ENCODE measurements at places on chromosomes 16 and 17. TPM values are rescaled to one million over a fixed set of nuclear protein-coding genes. Genes with fewer than 3 reads are reported as not detected.

DNA sequence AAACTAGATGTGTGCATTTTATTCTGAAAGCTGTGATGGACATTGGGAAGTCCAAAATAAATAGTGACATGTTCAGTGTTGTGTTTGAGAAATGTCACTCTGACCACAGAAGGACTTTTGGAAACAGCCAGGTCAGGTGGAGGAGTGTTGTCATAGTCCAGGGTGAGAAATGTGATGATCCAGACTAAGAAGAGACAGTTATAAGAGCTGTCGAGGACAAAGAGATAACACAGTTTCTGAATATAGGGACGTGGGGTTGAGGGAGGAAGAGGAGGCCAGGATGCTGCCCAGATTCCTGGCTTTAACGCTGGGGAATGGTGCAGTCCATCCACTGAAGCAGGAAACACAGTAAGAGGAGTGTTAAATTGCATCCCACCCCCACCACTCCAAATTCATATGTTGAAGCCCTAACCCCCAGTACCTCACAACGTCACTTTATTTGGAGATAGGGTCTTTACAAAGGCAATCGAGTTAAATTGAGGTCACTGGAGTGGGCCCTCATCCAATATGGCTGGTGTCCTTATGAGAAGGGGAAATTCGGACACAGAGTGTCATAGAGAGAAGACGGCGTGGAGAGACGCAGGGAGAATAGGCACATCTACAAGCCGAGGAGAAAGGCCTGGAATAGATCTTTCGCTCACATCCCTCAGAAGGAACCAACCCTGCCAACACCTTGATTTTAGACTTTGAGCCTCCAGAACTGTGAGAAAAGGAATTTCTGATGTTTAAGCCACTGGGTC, 71.3 kb downstream of the VAT1L start:
- no peak overlapping the region for H3K4me3 ChIP-seq
- no peak for DNase-seq
- no peak overlapping the region for H3K27ac ChIP-seq
- no peaks in the 10 kb centered on the region for H3K27me3 ChIP-seq

DNA sequence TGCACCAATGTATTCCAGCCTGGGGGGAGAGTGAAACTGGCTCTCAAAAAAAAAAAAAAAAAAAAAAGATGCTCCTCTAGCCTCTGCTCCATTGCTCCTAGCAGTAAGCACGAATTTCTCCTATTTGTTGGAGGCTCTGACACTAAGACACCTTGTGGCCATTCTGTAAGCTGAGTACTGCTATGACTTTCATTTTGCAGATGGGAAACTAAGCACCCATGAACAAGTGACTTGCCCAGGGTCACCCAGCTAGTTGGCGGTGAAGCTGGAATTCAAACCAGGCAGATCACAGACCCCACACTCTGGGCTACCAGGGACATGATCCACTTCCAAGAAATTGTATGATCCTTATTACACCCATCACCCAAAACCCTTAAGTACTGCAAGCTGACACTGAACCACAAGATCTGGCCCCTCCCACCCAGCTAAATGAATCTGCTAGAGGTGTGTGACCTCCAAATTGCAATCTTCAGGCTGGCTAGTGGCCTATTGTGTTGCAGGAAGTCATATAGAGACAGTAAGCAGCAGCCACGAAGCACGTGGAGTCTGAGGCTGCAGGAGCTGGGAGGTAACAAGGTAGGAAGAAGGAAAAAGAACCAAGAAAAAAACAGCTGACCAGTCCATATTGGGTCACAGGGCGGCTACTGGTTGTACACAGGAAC, 209.4 kb downstream of the XYLT1 start:
- no peaks in the 10 kb centered on the region for H3K36me3 ChIP-seq
- H3K27ac ChIP-seq, result no peak overlapping the region
- no peak overlapping the region for H3K4me3 ChIP-seq
- no peaks in the 10 kb centered on the region for H3K4me1 ChIP-seq
- no peak for DNase-seq

DNA sequence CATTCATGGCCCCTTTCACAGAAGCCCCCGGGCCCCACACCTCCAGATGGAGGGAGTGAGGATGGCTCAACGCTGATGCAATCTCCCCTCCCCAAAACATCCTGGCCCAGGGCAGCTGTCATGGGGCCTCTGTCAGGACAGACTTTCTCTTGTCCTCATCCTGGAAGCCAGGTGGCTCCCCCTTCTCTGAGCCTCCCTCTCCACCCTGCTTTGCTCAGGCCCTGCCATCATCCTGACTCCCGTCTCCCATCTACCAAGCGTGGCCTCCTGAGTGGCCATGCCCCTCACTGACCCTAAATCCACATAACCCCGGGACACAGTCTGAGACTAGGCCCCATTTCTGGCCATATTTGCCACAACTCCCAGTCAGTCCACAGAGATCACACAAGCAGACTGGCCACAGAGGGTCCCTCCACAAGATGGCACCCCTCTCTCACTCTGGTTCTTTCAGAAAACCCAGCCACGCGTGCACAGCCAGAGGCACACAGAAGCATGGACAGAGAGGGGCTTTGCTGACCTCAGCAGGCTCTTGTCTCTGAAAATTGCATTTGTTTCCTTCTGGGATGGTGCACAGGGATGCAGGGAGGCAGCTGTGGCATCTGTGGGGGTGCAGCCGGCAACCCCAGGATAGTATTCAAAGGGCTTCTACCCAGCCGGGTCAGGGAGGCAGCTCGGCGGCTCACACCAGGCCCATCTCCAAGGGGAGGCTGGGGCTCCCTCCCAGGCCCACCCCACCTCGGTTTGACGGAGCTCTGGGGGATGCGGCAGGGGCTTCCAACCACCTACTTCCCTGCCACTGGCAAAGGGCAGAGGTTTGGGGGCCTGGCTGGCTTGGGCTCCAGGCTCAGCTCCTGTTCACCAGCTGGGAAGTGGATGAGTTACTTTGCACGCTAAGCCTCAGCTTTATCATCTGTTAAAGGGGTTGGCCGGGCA, 16.9 kb downstream of the DOC2B start:
- peak; percentile 36 for DNase-seq
- no peaks in the 10 kb centered on the region for H3K36me3 ChIP-seq
- no peaks in the 10 kb centered on the region for H3K4me1 ChIP-seq
- H3K4me3 ChIP-seq, result no peak overlapping the region

DNA sequence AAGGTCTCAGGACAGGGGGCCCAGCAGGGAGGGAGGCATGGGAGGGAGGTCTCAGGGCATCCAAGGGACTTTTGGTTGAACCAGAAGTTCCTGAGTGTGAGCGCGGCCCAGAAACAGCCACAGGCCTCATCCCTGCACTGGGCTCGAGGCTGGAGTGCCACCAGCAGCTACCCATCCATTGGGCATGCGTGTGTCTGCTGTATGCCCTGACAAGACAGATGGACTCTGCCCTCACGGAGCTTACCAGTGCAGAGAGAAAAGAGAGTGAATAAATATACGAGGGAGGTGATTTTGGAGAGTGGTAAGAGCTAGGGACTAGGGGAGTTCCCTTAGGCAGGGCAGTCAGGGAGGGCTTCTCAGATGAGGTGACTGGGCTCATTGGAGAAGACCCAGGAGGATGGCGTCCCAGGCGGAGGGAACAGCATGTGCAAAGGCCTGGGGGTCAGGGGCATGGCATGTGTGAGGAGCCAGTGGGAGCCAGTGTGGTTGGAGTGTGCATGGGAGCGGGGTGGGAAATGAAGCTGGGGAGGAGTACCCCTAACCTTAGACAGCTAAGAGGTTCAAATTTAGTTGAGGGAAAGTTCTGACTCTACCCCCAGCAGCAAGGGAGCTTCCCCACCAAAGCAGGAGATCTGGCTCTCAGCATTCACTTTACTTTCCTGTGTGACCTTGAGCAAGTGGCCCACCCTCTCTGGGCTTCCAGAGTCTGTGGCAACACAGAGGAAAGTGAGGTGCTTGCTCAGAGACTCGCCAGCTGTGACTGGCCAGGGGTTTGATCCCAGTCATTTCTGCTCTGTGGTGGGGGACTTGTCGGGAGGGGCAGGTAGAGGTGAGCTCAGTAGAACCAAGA, 74.7 kb downstream of the SREBF1 start:
- H3K4me1 ChIP-seq, result no peaks in the 10 kb centered on the region
- H3K36me3 ChIP-seq, result peaks cover 2% of the 10 kb centered on the region
- H3K27me3 ChIP-seq, result no peaks in the 10 kb centered on the region

DNA sequence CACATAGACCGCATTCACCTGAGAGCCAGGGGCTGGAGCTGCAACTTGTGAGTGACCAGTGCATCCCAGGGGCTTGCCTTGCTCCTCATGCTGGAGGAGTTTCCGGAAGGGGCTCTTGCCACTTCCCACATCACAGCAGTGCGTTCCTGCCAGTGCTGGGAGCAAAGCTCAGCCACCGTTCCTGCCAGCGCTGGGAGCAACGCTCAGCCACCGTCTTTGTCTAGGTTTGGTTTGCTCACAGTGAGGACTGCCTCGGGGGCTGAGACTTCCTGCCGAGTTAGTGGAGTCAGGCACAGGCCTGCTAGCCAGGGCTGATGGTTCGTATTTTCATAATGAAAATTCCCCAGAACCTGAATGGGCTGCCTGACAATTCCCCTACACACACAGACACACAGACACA, 5.4 kb upstream of the CHRNE start:
- H3K4me3 ChIP-seq, result no peak overlapping the region
- peaks cover 2% of the 10 kb centered on the region for H3K27me3 ChIP-seq
- DNase-seq, result no peak
- no peaks in the 10 kb centered on the region for H3K36me3 ChIP-seq
- peak overlapping the region; percentile 62 for H3K27ac ChIP-seq

DNA sequence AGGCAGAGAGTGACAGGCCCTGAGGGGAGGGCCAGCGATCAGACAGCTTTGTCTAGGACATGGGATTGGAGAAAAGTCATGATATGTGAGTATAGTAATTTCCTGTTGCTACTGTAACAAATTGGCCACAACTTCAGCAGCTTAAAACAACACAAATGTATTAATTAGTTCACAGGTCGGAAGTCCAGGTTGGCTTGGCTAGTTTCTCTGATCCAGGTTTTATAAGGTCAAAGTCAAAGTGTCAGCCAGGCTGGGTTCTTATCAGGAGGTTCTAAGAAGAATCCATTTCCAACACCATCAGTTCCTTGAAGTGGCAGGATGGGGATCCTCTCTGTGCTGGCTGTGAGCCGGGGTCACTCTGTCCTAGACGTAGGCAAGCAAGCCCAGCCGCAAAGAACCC, 76.2 kb upstream of the SEC14L1 start:
- no peaks in the 10 kb centered on the region for H3K36me3 ChIP-seq
- no peak for DNase-seq
- H3K27me3 ChIP-seq, result peaks cover 12% of the 10 kb centered on the region
- H3K4me1 ChIP-seq, result no peaks in the 10 kb centered on the region
- H3K4me3 ChIP-seq, result no peak overlapping the region

GRCh38 chr16:56994311-56994710, 5.0 kb downstream of the NLRC5 start:
- no peak for DNase-seq
- no peak overlapping the region for H3K4me3 ChIP-seq
- H3K36me3 ChIP-seq, result peaks cover 3% of the 10 kb centered on the region
- H3K27me3 ChIP-seq, result no peaks in the 10 kb centered on the region
- no peak overlapping the region for H3K27ac ChIP-seq

- peak; percentile 74 for DNase-seq
- peaks cover 10% of the 10 kb centered on the region for H3K27me3 ChIP-seq
- H3K4me3 ChIP-seq, result no peak overlapping the region
- H3K36me3 ChIP-seq, result no peaks in the 10 kb centered on the region
- peaks cover 8% of the 10 kb centered on the region for H3K4me1 ChIP-seq
Measured at GRCh38 chr16:89633064-89633631, 19.7 kb downstream of the DPEP1 start.

DNA sequence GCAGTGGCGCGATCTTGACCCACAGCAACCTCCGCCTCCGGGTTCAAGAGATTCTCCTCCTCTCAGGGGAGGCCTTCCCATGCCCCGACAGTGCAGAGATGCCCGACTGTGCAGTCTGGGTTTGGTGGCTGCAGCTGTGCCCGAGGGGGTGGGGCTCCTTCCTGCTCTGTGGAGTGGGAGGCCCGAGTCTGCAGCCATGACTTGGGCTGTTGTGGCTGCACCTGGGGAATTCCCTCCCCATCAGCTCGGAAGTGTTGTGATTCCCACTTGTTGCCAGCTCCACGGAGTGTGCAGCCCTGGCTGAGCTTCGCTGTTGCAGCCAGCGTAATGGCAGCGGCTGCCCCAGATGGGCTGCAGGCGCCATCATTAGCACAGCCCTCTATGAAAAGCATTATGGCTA, 66.4 kb upstream of the SMIM36 start:
- no peak for DNase-seq
- no peaks in the 10 kb centered on the region for H3K36me3 ChIP-seq
- no peak overlapping the region for H3K4me3 ChIP-seq
- H3K27me3 ChIP-seq, result no peaks in the 10 kb centered on the region
- H3K27ac ChIP-seq, result peak overlapping the region; percentile 82

- H3K36me3 ChIP-seq, result no peaks in the 10 kb centered on the region
- no peak overlapping the region for H3K27ac ChIP-seq
- H3K4me1 ChIP-seq, result no peaks in the 10 kb centered on the region
- no peak for DNase-seq
- H3K27me3 ChIP-seq, result no peaks in the 10 kb centered on the region
- no peak overlapping the region for H3K4me3 ChIP-seq
Measured at GRCh38 chr16:89006036-89006752, 29.2 kb upstream of the CBFA2T3 start.

GRCh38 chr16:77509796-77510195, 75.0 kb upstream of the ADAMTS18 start:
- no peak for DNase-seq
- H3K27me3 ChIP-seq, result no peaks in the 10 kb centered on the region
- no peaks in the 10 kb centered on the region for H3K36me3 ChIP-seq

DNA sequence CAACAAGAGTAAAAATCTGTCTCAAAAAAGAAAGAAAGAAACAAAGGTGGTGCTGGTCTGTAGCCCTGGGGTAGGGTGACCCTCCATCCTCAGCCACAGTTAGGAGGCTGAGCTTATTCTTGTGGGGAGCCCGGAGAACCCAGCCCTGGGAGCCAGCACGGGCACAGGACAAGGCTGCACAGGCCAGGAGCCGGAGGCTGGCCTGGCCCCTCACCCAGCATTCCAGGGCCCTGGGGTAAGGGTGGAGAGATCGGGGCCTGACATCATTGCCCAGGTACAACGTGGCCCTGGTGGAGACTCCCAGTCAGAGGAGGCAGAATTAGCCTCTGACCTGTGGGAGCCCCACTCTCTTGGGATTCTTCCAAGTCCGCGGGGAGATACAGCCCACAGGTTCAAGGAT, 10.3 kb upstream of the KRT17 start:
- H3K36me3 ChIP-seq, result no peaks in the 10 kb centered on the region
- no peaks in the 10 kb centered on the region for H3K4me1 ChIP-seq
- H3K4me3 ChIP-seq, result no peak overlapping the region
- no peak for DNase-seq

DNA sequence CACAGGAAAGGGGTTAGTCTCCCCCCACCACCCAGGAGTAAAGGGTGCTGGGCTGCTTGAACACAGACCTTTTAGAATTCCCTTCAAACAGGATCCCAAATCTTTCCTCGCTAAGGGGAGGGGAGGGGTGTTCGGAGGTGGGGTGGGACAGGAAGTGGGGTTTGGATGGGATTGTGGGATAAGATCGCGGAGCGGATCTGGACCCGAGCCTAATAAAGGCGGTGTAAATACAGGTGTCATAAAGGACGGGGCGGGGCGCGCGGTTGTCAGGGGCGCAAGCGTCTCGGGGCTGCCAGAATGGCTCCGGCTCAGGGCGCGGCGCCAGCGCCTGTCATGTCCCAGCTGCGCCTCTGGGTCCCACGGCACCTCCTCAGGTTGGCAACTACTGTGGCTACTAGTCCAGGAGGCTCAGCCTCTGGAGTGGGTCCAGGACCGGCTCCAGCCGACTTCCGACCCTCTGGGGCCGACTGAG, 59.8 kb upstream of the FBXO47 start:
- H3K4me3 ChIP-seq, result no peak overlapping the region
- no peak overlapping the region for H3K27ac ChIP-seq
- H3K27me3 ChIP-seq, result peaks cover 23% of the 10 kb centered on the region
- peak; percentile 9 for DNase-seq

The TP53TG3D gene
- total RNA-seq, result 1.5 TPM

The OR2C1 gene
- total RNA-seq, result 0.17 TPM

The MRC2 gene
- 246 TPM for total RNA-seq

The BANP gene
- total RNA-seq, result 28.0 TPM

The AATK gene
- 0.50 TPM for total RNA-seq

The CES1 gene
- 41.1 TPM for total RNA-seq

All from fibroblast of lung (primary cell).